ENCODE measurements at places on chromosomes 13 and 19.

- DNase-seq, result no peak
These were observed 209.6 kb downstream of the OLFM4 start for GRCh38 chr13:53238261-53238660.

DNA sequence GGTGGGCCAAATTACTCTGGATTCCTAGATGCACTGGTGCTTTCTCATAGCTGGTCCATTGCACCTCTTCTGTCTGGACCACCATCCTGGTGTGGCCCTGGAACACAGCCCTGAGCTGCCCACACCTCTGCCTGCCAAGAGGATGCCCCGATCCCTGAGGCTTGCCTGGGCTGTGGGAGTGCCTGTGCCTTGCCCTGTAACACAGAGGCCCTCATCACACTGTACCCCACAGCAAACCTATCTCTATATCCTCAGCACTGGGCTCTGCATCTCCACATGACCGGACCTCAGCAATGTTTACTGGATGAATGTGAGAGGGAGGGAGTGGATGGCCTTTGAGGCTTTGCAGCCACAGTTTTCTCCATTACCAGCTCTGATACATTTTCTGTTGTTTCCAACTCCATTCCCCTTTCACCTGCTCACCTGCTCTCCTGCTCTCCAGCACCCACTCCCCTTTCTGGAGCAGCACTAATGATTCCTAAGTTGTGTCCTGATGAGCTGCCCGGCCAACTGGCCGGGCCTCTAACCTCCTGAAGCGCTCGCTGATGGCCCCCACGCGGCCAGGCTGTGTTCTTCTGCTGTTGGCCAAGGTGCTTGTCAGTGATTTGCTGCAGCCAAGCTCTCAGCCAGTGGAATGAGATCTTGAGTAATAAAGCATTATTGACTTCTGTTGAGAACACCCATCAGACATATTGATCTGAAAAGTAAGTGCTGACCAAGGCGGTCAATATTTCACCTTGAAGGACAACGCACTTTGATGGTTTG lies 232.6 kb downstream of the TEX29 start:
- no peak for DNase-seq

GRCh38 chr13:98083507-98083906 lies 59.4 kb upstream of the FARP1 start:
- DNase-seq, result no peak

DNA sequence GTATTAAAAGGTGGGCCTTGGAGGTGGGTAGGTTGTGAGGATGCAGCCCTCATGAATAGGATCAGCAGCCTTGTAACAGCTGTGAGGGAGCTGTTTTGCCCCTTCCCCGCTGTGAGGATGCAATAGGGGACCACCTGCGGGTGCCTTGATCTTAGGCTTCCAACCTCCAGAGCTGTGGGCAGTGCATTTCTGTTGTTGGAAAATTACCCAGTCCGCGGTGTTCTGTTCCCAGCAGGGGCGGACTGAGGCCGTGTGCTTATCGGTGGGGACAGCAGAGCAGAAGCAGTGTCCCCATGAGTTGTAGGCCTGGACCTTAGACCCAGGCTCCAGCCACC lies 54.8 kb upstream of the TEX29 start:
- no peak for DNase-seq

- DNase-seq, result no peak
These were observed 1.7 kb upstream of the PSMC4 start for GRCh38 chr19:39969266-39969665.
